ENCODE measurements at places on chromosomes 11 and 22.

DNA sequence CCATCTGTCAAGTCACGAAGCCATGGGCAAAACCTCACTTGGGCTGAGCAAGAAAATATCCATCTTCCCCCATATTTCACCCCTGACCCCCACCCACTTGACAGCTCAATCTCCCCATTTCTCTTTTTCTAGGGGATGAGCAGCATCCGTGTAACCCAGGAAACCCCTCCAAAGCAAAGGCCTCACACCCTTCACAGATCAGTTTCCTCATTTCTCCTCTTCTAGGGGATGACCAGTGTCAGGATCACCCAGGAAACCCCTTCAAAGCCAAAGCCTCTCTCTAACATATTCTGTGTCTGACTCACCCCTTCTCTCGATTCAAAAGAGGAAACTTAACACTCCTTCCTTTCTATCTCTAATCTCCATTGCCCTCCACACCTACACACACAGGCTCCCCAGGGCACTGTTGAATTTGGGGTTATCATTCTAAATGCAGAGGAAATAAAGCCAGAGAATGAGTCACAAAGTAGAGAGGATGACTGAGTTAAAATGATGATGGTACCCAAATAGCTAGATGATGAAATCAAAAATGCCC lies 439.7 kb downstream of the BUD13 start:
- DNase-seq: no peak

- no peak for DNase-seq
These were observed 3.1 kb downstream of the SAA2 start for GRCh38 chr11:18245396-18245795.

DNA sequence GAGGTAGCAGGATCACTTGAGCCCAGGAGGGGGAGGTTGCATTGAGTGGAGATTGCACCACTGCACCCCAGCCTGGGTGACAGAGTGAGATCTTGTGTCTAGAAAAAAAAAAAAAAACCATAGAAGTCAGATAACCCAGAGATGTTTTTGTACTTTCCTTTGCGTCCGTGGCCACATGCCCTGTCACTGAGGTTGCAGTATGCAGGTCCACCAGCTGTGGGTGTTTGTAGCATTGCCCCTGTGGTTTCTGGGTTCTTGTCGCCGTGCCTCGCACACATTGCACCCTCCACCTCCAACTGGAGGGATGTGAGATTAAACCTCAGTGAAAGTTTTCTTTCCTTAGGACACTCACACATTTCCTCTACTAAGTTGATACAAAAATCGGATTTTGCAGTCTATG lies 70.3 kb downstream of the TNRC6B start:
- DNase-seq: peak; percentile 63

- no peak for DNase-seq
These were observed 916.5 kb upstream of the CNTN5 start for GRCh38 chr11:98104249-98104648.

DNA sequence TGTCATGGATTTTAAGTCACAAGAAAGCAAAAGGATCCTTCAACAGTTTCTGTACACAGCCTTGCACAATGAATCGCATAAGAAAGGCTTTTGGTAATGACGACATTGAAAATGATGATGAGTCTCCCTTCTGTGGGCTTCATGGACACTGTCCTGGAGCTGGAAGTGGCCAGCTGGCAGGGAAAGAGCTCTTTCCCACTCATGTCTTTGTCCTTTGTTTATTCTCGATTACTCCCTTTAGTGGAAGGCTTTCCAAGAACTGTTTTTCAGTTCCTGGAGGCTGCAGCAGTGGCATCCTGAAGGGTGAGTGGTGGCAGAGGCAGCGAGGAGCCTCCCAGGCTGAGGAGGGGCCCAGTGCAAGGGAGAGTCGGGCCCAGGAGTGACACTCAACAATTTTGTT lies 505.2 kb downstream of the NTM start:
- DNase-seq: no peak

- DNase-seq: no peak
These were observed 2.0 kb downstream of the MYOD1 start for GRCh38 chr11:17721242-17721999.

GRCh38 chr11:47257517-47258316 lies at the start of gene NR1H3:
Gene NR1H3, plus strand, starts transcription at chr11:47257996. Its CDS starts 1,221 bp downstream, at chr11:47259217.
- DNase-seq: no peak

DNA sequence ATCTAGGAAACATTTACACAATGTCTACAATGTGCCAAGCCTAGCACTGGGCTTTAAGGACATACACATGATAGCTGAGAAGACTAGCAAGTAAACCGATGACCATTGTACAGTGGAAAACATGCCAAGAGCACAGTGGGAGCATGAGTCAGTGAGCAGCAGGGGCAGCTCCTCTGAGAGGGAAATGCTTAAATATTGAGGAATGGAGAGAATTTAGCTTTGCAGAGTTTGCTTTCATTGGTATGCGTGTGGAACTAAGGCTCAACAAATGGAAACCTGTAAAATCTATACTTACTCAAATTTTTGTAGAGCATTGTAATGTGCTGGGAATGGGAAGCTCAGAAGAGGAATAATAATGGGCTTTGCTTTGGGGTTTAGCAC lies 282.3 kb downstream of the ST3GAL4 start:
- DNase-seq: no peak

DNA sequence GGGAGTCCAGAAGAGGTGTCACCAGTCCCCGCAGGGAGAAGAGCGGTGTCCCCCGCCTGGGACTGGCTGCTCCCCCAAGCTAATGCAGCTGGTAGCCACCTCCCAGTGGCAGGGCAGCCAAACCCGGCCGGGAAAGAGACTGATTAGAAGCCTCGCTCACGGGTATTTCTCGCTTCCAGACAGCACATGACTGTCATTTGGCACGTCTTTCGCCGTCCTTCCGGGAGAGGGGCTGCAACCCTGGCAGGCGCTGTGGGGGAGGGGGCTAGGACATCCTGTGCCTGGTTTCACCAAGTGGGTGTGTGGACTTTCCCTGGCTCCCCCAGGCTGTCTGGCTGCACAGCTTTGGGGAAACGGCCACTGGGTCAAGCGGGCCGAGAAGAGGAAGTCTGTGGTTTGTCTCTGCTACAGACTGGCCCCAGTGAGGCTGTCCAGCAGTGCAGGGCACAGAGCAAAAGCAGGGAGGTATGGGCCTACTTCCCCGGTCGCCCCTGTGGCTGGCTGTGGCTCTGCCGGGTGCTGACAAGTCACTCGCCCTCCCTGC lies 3.8 kb downstream of the CD81 start:
- no peak for DNase-seq

DNA sequence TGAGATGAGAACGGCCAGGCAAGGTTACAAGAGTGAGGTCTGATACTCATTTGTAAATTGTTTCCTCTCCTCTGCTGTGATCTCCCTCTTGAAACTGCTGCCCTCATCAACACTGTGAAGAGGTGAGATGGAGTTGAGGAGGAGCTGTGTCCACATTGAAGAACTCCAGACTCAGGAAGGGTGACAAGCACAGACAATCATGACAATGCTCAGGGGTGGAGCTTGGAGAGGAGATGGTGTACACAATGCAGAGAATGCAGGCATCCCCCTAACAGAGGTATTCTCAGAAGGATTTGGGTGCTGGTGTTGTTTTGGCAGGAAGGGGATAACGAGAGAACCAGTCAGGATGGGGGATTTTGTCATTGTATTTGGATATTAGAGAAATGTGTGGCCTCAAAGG lies 21.5 kb upstream of the MMP7 start:
- no peak for DNase-seq

DNA sequence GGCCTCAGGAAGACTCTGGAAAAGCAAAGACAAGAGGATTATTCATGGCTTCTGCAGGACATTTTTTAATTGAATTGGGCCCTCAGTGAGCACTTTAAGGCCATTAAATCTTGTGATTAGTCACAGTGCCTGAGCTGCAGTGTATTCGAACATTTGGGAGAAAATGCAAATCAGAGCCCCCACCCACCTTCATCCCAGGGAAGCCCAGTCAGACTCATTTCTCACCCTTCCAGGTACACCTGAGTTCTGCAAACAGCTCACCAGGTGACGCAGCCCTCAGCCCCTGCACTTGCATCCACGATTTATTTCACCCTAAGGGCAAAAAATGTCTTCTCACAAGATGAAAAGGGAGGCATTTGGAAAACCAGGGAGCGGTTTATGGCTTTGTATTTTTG lies 128.7 kb downstream of the MPPED1 start:
- DNase-seq: no peak

DNA sequence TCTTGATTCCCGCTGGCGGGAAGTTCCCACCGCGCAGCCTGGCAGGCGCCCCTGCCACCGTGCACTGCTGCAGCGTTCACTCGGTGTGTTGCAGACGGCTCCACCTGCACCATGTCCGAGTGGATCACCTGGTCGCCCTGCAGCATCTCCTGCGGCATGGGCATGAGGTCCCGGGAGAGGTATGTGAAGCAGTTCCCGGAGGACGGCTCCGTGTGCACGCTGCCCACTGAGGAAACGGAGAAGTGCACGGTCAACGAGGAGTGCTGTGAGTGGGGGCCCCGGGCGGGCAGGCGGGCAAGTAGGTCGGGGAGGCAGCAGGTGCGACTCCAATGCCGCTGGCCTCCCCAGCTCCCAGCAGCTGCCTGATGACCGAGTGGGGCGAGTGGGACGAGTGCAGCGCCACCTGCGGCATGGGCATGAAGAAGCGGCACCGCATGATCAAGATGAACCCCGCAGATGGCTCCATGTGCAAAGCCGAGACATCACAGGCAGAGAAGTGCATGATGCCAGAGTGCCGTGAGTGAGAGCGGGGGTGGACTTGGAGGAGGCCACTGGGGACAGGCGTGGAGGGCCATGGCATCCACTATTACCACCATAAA lies 99.7 kb downstream of the RRAS2 start:
- no peak for DNase-seq

DNA sequence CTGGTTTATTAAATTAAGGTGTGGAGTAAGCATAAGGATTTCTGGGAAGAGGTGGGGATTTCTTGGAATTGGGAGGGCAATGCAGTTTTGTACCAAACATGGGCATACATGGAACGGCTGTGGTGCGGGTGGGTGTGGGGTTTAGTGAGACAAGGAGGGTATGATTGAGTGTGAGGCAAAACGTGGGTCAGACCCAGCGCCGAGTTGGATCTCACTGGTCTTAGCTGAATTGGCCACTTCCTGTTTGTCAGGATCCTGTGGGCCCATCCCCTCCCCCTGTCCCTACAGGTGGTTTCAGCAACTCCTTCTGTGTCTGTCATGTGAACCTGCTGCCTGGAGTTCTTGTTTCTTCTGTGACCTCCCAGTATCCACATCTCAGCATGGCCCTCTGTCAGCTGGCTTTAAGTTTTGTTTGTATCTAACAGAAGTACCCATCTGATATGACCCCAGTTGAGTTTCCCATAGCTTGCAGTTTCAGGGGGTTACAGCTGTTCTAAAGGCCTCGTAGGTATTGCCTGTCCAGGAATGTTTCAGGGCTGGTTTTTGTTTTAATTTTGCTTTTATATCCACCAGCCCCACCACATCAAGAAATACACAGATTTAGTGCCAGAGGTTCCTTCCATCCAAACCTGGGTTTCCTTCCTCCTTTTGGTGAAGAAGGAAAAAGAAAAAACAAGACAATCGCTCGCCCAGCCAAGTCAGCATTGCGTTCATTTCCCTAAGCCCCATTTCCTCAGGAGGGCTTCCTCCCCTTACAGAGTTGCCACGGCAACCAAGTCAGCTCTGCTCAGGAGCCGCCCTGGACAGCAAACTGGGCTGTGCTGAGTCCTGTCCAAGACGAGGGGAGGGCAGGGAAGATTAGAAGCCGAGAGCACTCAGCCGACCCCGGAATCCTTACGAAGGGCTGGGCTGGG lies 6.0 kb downstream of the APOL1 start:
- DNase-seq: no peak

DNA sequence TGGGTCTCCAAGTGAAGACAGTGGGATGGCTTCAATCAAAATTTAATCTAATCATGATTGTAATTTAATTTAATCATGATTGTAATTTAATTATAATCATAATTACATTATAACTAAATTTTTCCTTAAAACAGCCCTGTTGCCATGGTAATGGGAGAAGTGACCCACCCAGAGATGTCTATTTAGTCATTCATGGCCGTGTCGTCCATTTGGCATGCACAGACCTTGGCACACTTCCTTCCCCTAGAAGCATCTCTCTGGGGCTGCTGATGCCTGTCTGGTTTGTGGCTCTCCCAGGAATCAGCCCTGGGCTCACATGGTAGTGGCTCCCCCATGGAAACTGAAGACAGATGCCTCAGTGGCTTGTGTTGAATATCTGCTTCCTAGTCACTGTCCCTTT lies 27.0 kb downstream of the P4HA3 start:
- no peak for DNase-seq

DNA sequence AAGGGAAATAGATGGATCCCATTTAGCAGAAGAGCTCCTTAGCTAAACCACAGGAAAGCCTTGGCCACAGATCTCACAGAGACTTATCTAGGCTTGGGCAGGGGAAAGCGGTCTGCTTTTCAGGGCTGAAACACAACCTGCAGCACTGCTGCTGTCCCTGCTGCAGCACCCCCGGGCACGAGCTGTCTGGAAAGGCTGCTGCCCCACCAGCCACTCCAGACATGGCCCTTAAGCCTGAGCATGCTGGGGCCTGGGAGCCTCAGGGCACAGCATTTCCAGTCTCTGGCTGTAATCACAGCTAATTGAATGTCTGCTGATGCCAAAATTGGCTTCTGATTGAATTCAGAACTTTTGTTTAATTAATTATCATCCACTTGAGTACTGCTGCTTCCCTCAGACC lies 115.0 kb downstream of the TMPRSS5 start:
- DNase-seq: no peak

- no peak for DNase-seq
These were observed 304.6 kb downstream of the CADM1 start for GRCh38 chr11:115199481-115200069.
